ENCODE measurements at places on chromosomes 5 and 9.

- no peak for DNase-seq
Observed at GRCh38 chr9:5518171-5518936, 8.0 kb downstream of the PDCD1LG2 start.

GRCh38 chr9:113630386-113631136 is 167.0 kb downstream of the RGS3 start:
- no peak for DNase-seq

DNA sequence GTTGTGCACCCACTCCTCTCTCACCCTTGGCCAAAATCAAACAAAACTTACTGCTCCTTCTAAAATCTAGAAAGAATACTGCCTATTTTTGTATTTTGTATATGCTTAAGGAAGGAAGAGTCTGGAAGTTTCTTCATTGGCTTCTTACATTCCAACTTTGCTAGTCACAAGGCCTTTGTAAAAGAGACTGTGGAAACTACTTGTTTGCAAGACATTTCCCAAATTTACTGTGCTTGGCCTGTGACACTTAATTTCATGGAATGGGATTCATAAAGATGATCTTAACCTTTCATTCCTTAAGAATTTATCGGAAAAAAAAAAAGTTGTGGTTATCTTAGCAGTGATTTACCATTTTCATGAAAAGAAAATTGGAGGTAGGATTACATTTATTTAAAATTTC is 208.9 kb downstream of the VPS13A start:
- no peak for DNase-seq

DNA sequence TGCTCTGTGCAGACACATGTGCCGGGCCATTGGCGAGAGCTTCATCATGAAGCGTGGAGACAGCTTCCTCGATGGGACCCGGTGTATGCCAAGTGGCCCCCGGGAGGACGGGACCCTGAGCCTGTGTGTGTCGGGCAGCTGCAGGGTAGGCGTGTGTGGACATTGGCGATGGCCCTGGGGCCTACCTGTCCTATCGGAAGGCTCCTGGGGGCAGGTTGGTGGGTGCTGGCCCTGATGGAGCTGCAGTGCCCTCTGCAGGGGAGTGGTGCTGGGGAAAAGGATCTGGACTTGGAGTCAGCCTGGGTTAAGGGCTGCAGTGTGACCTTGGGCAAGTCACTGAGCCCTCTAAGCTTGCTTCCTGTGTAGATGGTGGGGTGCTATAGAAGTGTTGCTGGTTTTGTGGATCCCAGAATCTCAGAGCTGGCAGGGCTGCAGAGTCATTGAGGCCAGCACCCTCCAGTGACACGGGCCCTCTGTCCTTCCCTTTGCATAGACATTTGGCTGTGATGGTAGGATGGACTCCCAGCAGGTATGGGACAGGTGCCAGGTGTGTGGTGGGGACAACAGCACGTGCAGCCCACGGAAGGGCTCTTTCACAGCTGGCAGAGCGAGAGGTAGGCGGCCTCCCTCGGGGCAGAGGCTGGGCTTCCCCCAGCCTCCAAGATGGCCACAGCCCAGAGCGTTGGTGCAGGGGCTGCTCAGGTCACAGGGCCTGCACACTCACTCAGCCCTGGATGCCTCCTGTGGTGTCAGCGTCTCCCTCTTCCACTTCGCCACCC is 15.8 kb downstream of the ADAMTS13 start:
- DNase-seq = no peak

DNA sequence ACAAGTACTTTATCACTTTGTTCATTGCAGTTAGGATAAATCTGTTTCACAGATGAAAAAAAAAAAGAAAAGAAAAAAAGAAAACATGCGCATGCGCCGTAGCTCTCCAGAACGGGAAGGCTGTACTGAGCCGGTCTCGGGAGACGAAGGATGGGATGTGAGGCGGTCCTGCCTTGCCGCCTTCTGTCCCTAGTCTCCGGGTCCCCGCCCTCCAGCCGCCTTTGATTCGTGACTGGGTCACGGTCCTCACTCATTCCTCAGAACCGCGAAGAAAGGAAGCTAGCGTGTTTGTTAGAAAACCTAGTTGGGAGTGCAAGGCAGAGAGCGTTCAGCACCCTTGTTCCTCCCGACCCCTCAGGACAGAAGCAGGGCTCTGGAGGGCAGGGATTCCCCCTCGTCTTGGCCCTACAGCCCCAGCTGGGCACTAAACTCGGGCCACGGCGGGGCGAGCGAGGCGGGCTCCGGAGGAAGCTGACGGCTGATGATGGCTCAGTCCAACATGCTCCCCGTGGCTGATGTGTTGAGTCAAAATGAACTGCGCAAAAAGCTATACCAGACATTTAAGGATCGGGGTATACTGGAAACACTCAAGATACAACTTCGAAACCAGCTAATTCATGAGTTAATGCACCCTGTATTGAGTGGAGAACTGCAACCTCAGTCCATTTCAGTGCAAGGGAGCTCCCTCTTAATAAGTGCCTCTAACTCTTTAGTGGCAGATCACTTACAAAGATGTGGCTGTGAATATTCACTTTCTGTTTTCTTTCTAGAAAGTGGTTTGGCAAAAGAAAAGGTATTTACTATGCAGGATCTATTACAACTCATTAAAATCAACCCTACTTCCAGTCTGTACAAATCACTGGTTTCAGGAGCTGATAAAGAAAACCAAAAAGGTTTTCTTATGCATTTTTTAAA is 40.0 kb downstream of the CPLANE1 start:
- no peak for DNase-seq

DNA sequence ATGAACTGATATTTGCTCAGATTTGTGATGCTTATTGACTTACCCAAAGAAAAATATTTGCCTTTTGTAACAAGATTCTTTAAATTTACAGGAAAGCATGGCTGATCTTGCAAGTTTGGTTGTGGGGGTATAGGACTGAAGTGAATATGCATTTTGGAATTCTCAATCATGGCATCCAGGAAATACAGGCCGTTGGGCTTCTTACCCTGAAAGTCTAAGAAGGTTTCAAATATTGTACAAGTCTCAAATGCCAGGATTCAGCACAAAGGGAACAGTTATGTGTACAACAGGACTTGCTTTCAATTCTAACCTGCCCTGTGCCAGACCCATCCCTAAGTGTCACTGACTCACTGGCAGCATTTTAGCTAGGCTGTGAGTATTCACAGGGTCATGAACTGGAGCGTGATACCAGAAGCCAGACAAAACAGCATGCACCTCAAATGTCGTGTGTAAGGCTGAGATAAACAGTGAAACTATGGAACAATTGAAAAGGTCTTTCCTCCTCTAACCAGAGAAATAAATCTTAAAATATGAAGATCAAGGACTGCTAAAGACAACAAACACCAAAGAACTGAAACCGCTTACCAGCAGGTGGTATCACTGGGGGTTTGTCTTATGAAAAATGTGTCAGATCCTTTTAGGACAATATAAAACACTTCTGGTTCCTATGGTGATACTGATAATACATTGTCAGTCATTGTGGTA is 168.6 kb upstream of the RGMB start:
- no peak for DNase-seq

- peak; percentile 90 for DNase-seq
Observed at GRCh38 chr9:121743441-121744001, 92.1 kb downstream of the DAB2IP start.

Measured in ecto neural progenitor cell (in vitro differentiated cells).